ENCODE measurements at places on chromosomes 11 and 22.

DNA sequence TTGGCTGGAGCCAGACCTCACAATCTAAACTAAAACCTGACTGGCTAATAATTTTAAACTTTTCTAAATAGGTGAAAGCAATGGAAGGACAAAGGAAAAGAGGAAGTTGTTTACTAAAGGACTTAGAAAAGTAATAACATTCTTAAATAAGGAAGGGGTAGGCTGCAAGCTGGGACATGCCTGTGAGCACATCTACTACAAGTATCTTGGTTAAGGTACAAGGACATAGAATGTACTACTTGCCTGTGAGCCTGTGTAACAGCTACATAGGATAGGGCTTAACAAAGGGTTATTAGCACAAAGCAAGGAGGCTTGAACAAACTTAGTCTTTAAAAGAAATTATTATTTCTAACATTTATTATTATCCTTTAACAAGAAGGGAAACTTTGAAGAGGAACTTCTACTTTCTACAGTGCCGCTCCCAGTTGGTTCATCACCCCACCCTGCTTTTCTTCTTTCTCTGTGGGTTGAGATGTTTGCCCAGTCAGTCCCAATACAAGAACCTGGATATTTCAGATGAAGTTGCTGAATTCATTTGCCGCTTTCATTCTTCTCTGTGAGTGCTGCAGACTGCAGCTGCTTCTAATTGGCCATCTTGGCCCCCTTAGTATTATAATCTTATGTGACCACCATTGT, 87.5 kb downstream of the PRMT3 start:
- no peak for DNase-seq

DNA sequence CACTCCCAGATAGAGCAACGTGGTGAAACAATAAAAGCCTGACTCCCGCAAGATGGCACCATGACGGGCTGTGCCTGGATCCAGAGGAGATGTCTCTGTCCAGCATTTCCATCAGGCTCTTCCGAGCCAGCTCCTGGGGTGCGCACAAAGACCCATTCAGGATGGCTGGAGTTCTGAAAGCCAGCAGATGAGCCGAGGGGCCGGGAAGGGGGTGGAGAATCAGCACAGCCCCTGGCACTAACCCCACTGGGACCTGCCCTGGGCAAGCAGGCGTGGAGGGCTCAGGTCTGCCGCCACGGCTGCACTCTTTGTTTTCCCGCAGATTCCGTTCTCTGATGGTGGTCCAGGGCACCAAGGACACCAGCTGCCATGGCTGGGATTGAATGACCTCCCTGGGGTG, 97.2 kb upstream of the BLID start:
- DNase-seq: no peak

- no peak for DNase-seq
Observed at GRCh38 chr11:106524436-106524835, 447.0 kb downstream of the AASDHPPT start.

GRCh38 chr11:72041364-72042063, 38.8 kb downstream of the NUMA1 start:
- no peak for DNase-seq

GRCh38 chr11:71186806-71187205, 65.6 kb downstream of the SHANK2 start:
- DNase-seq: no peak

DNA sequence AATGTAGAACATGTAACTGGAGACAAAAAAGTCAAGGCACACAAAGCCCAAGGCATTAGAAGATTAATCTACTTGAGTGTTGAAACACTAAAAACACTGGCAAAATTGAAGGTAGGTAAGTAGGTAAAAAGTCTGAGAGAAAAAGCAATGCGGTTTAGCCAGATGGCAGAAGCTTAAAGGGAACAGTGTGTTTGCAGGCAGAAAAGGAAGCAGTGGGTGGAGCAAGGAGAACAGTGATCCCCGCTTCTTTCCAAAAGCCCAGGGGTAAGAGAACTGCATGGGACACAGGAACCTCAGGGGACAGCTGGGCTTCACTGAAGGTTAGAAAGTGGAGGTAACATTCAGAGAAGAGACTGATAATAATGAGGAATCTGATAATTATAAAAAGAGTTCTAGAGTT, 16.0 kb downstream of the MRE11 start:
- no peak for DNase-seq

GRCh38 chr22:31229402-31230079, 17.4 kb downstream of the LIMK2 start:
- no peak for DNase-seq

GRCh38 chr22:30335236-30335635, 8.5 kb upstream of the TBC1D10A start:
- no peak for DNase-seq

DNA sequence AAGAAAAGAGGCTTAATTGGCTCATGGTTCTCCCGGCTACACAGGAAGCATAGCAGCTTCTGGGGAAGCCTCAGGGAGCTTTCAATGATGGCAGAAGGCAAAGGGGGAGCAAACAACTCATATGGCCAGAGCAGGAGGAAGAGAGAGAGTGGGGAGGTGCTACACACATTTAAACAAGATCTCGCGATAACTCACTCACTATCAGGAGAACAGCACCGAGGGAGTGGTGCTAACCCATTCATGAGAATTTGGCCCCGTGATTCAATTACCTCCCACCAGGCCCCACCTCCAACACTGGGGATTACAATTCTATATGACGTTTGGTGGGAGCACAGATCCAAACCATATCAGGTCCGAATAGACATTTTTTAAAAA, 41.7 kb upstream of the APLNR start:
- DNase-seq: no peak

DNA sequence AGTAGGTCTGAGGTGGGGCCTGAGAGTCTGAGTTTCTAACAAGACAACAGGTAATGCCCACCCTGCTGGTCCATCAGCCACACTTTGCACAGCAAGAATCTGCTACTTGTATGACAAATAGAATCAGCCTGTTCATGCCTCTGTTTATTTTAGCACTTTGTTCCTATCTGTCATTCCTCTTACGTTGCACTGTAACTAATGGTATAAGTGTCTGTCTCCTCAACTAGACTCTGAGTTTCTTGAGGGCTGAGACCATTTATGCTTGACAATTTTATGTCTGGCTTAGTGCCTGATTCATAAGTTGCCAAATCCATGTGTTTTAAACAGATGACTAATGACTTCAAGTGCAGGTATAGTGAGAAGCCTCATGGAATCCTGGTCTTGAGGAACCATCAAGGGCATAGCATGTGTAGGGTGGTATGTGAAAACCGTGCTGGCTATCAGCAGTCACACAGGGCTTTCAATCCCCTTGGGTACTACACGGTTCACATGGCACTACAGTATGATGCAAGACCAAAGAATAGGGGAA, 209.7 kb downstream of the C11orf91 start:
- DNase-seq: no peak

DNA sequence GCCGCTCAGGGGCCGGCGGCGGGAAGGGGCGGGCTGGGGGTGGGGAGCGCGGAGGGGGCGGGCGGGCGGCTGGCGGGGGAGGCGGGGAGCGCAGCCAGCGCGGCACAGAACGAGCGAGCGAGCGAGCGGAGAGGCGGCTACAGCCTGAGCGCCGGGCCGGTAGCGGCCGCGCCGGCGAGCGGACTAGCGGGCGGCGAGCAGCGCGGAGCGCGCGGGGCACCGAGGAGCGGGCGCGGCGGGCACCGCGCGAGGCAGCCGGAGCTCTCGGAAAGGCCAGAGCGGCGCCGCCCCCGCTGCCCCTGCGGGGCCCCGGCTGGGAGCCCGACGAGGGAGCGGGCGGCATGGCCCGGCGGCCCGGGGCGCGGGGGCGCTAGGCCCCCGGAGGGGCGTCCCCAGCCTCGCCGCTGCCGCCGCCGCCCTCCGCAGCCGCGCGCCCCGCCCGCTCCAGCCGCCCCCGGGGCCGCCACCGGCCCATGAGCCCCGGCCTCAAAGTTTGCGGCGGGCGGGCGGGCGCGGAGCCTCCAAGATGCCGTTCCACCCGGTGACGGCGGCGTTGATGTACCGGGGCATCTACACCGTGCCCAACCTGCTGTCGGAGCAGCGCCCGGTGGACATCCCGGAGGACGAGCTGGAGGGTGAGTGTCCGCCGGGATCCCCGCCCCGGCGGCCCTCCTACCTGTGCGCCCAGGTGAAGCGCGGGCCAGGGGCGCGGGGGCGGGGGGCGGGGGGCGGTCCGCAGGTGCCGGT, at the start of gene CABP7:
CABP7 (plus strand) TSS at position 105 of the 747 bp plus-strand sequence; CDS start at position 527, 422 bp downstream.
- DNase-seq: no peak

DNA sequence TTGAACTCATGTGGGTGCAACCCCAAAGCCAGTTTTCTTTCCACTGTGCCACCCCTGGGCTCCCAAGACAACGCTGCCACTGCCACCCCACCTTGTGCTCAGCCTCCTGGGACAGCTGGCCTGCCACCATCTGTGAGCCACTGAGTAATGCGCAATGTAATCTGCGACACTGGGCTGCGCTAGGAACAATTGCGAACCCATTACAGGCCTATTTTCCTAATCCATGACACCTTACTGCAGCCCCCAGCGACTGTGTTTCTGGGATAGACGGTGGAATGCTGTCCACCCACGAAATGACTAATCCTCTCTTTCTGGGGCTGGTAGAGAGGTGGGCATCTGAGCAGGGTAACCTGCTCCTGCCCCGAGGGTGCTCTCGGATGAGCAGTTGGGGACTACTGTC, 22.2 kb downstream of the FLRT1 start:
- no peak for DNase-seq

GRCh38 chr11:96207459-96208449, 135.2 kb downstream of the MAML2 start:
- DNase-seq: no peak

DNA sequence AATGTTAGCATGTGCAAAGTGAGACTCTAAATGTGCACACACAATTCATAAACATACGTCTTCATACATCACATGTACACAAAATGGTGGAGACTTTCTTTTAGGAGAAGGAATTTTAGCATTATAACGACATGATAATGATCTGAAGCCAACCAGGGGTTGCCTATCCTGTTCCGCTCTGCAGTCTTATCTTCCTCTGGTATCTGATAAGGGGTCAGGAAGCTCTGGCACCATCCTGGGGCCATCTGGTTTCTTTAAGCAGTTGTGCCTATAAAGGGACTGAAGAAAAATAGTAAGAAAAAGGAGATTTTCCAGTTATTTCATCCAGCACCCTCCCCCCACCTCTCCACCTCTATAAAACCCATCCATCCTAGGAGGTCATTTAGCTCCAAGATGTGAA, 5.8 kb upstream of the NUP50 start:
- no peak for DNase-seq
